ENCODE measurements at places on chromosomes 2 and 18. TPM values are rescaled to one million over a fixed set of nuclear protein-coding genes. Genes with fewer than 3 reads are reported as not detected.

Gene NAT8
- total RNA-seq: not detected

Gene KLHL14
- total RNA-seq: not detected

Gene RUFY4
- total RNA-seq: not detected

Gene SCN7A
- not detected for total RNA-seq

Gene PLCL1
- total RNA-seq: 15.5 TPM

Gene GPAT2
- 2.3 TPM for total RNA-seq
